EL (cell line): ENCODE measurements at places on chromosomes 6 and 20.

GRCh38 chr6:84082689-84083265, 49.2 kb downstream of the MRAP2 start:
- DNase-seq, result no peak

DNA sequence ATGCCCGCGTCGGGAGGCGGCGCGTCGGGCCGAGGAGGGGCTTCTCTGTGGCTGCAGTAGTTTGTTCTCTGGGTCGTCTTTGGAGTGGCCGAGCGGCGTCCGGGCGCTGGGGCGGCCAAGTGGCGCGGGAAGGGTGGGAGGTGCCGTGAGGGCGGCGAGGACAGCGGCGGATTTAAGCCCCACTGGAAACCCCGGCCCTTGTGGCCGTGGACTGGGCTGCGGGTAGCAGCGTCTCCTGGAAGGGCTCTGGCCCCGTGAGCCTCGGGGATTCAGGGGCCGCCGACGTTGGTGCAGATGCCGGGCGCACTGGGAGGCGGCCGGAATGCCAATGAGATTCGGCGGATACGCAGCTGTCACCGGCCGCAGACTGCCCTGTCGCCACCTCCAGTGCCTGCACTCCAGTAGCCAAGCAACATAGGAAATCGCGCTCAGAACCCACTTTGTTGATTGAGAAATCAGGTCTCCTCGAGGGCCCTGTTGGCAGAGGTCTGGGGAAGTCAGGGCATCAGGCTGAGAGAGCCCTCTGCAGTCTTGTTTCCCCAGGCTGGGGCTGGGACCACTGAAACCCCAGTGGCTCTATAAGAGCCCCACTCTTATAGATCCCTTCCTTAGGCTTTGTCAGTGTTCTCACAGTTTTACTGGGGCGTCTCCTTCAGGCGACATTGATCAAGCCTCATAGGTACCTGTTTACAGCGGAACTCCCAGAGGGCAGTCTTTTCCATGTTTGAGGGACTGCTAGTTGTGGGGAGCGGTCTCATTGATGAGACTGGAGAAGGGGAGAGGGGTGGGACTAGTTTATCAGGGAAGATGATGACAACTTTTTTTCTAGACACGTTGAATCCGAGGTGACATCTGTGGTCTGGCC, 642 bp downstream of the GZF1 start:
- DNase-seq, result peak; percentile 37

DNA sequence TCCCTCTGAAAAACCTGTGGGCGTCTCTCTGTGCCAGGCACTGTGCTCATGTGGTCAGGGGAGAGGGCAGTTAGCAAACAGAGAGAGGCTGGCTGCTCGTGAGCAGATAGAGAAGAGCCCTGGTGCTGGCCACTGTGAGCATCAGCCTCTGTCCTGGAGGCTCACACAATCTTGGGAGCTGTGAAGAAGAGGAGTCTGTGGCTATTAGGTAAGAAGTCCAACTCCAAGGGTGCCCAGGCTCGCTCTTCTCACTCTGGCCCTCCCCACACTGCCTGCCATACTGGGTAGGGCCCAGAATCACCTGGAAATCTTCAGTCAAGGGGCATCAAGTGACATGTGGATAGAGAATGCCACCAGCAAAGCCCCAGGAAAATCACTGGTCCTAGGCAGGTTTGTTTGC, 14.1 kb downstream of the SCML4 start:
- DNase-seq, result no peak

DNA sequence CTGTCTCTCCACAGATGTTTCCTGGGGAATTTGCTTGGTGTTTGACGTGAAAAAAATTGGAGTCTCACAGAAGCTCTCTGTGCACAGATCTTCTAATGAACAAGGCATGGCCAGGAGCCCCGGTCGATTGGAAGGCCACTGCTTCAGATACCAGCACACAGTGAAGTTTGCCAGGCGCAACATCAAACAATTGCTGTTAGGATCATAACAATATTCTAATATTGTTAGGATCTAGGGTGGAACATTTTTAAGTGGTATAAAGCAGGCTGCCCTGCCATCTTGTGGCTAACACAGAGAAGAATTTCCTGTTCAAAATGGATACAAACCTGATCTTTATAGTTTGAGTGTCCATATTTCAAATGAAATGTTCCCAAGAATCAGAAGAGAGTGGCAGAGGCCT, 64.1 kb downstream of the C6orf118 start:
- DNase-seq, result no peak

- DNase-seq, result no peak
Measured at GRCh38 chr6:80235647-80236046, 129.2 kb downstream of the BCKDHB start.

GRCh38 chr20:14219801-14220461, 117.5 kb downstream of the FLRT3 start:
- no peak for DNase-seq

DNA sequence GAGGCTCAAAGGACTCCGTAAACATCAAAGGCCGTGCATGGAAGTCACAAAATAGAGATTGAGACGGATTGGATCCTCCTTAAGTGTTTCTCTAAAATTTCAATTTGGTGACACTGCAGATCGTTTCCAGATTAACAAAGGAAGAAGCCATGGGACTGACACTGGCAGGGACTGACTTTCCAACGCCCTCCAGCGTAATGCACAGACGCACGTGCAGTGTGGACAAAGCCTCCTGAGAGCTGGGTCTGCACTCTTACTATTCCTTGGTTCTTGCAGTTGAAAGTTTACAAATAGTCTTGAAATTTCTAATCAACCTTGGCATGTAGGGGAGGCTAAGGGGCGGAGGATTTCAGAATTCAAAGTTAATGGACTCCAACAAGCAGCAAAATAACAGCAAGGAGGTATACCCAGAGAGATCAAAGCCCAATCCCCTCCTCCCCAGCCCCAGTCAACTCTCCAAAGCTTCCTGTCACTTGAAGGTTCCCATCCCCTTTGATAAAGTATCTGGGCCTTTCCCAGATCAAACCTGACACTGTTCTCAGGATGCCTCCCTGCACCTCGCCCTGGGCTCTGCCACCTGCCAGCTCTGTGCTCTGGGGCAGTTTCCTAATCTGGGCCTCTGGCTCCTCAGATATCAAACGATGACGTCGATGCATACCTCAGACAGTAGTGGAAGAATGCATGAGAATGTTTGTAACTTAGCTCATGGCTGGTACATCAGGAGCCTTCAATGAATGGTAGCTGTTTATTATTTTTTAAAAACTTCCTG, 106.5 kb upstream of the TRAF3IP2 start:
- peak; percentile 52 for DNase-seq
